Thoracic aorta (tissue), 2 donors: ENCODE measurements at places on chromosomes 7 and 10. TPM values are rescaled to one million over a fixed set of nuclear protein-coding genes. Genes with fewer than 3 reads are reported as not detected.

DNA sequence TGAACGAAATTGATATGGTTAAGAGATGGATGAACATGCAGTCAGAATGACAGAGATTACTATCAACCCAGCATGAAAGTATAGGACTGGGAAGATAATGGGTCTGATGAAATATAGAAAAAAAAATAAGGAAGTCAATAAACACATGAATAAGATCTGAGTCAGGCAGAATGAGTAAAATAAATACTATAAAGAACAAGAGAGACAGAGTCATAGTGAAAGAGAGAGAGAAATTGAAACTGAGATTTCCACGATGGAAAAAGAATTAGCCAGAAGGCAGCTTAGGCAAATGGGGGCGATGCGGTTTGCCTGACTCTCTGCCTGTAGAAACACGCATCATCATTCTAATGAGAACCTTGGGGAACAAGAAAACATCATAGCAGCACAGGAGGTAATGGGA lies 26.6 kb downstream of the SEMA3D start:
- no peaks in the 10 kb centered on the region for H3K36me3 ChIP-seq
- H3K4me1 ChIP-seq = peaks cover 16% of the 10 kb centered on the region
- H3K27me3 ChIP-seq = no peaks in the 10 kb centered on the region
- DNase-seq = no peak

DNA sequence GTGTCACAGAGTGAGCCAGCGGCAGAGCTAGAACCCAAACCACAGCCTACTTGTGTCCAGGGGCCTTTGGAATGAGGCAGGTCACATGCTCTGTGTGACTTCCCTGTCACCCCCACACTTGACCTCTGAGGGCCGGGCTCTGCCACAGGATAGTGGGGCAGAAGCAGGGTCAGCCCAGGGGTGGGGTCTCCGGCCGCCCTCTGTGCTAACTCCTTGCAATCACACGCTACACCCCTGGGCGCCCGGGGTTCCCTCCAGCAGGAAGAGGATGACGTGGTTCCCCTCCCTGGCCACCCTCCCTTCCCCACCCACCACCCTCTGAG lies 19.8 kb downstream of the TECPR1 start:
- no peak for DNase-seq
- no peak overlapping the region for H3K4me3 ChIP-seq
- H3K4me1 ChIP-seq = no peaks in the 10 kb centered on the region
- no peak overlapping the region for H3K27ac ChIP-seq
- peaks cover 10% of the 10 kb centered on the region for H3K36me3 ChIP-seq

DNA sequence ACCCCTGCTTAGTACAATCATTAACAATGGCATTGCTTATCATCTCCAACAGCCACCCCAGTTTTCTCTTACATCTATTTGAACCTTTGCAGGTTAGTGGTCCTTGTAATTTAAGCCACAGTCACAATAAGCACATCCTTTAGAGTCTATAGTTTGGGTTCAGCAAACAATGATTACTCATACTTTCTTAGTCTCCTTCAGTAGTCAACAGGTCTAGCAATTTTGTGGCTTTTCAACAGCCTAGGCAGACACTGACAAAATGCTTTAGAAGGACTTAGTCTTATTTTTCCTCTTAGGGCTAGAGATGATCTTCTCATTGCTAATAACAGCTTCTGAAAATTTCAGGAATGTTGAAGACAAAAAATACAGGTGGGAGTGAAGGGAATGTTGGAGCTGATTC lies 32.3 kb upstream of the FAM204A start:
- H3K4me1 ChIP-seq = peaks cover 15% of the 10 kb centered on the region
- H3K27me3 ChIP-seq = no peaks in the 10 kb centered on the region
- no peak for DNase-seq
- H3K27ac ChIP-seq = no peak overlapping the region
- no peak overlapping the region for H3K4me3 ChIP-seq

DNA sequence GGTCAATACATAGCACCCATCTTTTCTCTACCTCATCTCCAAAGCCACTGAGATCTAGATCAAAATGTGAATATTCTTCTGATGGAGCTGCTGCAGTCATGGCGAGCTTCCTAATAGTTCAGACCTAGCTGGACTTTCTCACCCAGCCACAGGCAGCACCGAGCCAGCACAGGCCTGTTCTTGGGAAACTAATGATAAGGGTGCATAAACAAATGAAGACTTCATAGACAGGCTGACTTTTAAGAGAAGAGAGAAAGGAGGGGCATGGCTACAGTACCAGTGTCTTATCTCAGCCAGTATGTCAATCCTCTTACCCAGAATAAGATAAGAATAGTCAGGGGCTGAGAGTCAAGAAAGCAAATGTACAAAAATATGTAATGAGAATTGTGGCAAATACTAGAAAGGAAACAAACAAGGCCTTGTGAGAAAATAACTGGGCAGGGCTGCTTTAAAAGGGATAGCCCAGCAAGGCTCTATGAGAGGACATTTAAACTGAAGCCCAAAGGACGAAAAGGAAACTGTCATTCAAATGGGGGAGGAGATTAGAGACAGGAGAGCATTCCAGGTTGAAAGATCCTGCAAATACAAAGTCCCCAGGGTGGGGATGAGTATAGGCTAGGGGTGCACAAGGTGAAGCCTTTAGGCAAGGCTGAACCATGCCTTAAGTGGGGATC lies 21.8 kb upstream of the CDK14 start:
- H3K4me3 ChIP-seq = no peak overlapping the region
- H3K27me3 ChIP-seq = no peaks in the 10 kb centered on the region
- H3K4me1 ChIP-seq = no peaks in the 10 kb centered on the region
- no peak overlapping the region for H3K27ac ChIP-seq
- DNase-seq = no peak
- no peaks in the 10 kb centered on the region for H3K36me3 ChIP-seq

DNA sequence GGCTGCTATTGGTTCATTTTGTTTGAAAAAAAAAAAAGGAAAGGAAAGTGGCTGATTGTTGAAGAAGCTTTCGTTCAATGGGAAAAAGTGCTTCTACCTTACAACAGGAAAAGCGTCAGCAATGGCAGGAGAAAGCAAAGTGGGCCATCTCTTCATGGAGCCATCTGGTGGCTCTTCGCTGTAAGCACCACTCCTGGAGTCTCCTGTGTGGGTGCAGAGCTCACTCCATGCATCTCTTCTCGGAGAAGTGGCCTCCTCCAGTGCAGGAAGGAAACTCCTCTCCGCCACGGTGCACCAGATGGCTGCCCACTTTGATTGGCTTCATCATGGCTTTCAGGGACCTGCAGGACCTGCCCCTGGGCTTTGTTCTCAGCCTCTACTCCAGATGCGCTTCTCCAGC lies 250.9 kb downstream of the PTEN start:
- H3K4me3 ChIP-seq = no peak overlapping the region
- H3K4me1 ChIP-seq = peaks cover 3% of the 10 kb centered on the region
- no peak overlapping the region for H3K27ac ChIP-seq
- H3K36me3 ChIP-seq = no peaks in the 10 kb centered on the region

GRCh38 chr7:29453021-29453420 lies 110.6 kb upstream of the PRR15 start:
- H3K27me3 ChIP-seq = no peaks in the 10 kb centered on the region
- H3K27ac ChIP-seq = no peak overlapping the region
- no peaks in the 10 kb centered on the region for H3K4me1 ChIP-seq
- H3K36me3 ChIP-seq = no peaks in the 10 kb centered on the region
- no peak overlapping the region for H3K4me3 ChIP-seq

DNA sequence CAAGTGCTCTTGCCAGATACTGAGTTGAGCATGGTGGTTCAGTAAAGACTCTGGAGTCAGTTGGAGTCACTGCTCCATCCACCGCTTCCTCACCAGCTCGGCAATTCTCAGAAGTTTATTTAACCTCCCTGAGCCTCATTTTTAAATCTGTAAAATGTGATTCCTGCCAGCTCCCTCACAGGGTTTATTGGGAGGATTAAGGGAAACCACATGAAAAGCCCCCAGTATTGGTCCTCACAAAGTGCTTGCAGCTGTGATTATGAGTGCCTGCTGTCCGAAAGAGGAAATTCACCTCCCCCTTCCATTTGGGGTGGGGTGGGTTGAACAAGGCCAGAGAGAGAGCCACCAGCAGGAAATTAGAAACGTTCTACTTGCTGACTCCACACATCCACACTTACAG lies 99.0 kb downstream of the AOAH start:
- no peak for DNase-seq
- H3K36me3 ChIP-seq = no peaks in the 10 kb centered on the region
- H3K27me3 ChIP-seq = no peaks in the 10 kb centered on the region
- no peaks in the 10 kb centered on the region for H3K4me1 ChIP-seq
- no peak overlapping the region for H3K4me3 ChIP-seq

DNA sequence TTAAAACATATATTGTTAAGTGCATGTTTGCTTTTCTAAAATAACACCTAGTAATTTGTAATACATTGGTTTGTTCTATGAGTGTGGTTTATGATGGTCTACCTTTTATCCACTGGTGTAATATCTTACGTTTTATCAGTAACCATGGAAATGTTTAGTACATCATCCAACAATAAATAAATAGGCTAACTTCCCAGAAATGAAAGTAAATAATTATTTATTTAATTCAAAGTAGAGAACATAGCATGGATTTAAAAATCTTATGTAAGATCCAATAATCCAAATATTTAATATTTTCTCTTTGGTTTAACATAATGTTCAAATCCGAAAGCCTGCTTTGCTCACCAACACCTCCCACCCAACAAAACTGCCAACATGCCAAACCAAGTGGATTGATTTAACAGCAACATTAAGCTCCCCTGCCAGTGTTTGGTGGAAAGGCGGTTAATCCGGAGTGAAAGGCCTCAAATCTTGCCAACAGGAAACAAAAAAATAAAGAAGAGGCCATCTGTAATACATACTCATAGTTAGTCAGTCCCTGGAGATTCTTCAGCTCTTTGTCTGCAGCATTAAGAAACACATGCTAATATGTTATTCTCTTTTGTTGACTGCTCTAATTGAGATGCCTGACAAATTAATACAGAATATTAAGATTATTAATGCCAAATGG lies 897.8 kb downstream of the CNTNAP2 start:
- H3K4me1 ChIP-seq = no peaks in the 10 kb centered on the region
- H3K27ac ChIP-seq = no peak overlapping the region
- H3K36me3 ChIP-seq = no peaks in the 10 kb centered on the region
- no peaks in the 10 kb centered on the region for H3K27me3 ChIP-seq

DNA sequence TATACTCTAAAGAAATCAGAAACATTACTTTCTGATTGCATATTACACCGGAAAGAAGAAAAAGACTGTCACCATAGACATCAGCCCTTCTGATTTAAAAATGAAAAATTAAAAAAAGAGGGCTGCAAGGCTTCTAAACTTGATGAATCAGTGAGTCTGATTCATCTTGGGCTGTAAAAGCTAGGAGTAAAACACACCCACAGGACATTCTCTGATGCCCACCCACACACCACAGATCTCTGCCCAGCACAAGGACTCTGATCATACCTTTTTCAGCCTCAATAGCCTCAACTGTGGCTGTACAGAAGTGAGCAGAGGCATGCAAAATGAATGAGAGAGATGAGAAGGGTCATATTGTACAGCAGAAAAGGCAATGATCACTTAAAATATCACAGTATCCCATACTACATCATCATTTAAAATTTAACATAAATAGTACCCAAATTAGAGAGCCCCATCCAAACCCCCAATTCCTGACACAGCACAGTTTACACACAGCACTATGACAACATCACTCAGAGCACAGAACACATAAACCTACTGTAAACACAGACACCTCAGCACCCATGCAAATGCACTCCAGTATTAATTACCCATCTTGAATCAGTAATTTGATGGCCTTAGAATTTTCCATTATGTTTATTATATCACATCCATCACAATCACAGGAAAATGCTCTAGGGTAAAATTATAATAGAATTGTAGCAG lies 6.4 kb upstream of the MSS51 start:
- H3K36me3 ChIP-seq = peaks cover 13% of the 10 kb centered on the region
- H3K4me3 ChIP-seq = no peak overlapping the region
- H3K4me1 ChIP-seq = no peaks in the 10 kb centered on the region
- DNase-seq = no peak
- H3K27me3 ChIP-seq = no peaks in the 10 kb centered on the region

DNA sequence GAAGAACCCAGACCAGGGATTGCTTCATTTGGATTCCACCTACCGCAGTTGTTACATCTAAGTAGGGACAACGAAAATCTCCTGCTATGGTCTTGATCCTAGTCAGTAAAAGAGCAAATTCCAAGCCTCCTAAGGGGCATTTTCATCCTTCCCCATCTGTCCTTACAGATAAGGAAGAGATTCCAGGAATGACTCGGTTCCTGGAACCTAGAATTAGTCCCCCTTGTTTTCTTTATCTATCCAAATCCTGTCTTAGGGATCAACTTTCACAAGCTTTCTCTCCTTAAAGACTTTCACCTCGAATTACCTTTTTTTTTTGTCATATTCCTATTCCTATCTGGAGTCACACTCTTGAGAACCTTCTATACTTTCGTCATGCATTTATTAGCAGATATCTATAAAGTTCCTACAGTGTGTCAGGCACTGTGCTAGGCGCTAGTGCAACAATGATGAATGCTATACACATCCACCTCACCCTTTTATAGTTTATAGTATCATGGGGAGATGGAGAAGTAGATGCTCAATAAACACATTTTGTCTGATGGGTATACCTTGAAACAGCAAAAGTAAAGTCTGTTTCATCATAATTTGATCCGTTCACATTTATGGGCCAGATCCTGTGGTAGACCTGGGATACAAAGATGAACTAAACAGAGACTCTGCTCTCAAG lies 39.2 kb downstream of the LAMB4 start:
- no peaks in the 10 kb centered on the region for H3K27me3 ChIP-seq
- H3K4me3 ChIP-seq = no peak overlapping the region
- no peak overlapping the region for H3K27ac ChIP-seq
- H3K4me1 ChIP-seq = peaks cover 2% of the 10 kb centered on the region
- H3K36me3 ChIP-seq = no peaks in the 10 kb centered on the region
- no peak for DNase-seq

GRCh38 chr7:124060528-124060927 lies 27.7 kb upstream of the TMEM229A start:
- no peak for DNase-seq
- H3K4me3 ChIP-seq = no peak overlapping the region
- no peaks in the 10 kb centered on the region for H3K36me3 ChIP-seq
- H3K27me3 ChIP-seq = no peaks in the 10 kb centered on the region

- DNase-seq = no peak
- peaks cover 6% of the 10 kb centered on the region for H3K27me3 ChIP-seq
- H3K4me3 ChIP-seq = no peak overlapping the region
- H3K27ac ChIP-seq = no peak overlapping the region
Observed at GRCh38 chr7:157013602-157014549, 3.4 kb upstream of the MNX1 start.

- no peaks in the 10 kb centered on the region for H3K27me3 ChIP-seq
- no peak for DNase-seq
- H3K4me1 ChIP-seq = peaks cover 32% of the 10 kb centered on the region
- H3K27ac ChIP-seq = no peak overlapping the region
Observed at GRCh38 chr7:17680943-17681351, 259.3 kb downstream of the SNX13 start.

DNA sequence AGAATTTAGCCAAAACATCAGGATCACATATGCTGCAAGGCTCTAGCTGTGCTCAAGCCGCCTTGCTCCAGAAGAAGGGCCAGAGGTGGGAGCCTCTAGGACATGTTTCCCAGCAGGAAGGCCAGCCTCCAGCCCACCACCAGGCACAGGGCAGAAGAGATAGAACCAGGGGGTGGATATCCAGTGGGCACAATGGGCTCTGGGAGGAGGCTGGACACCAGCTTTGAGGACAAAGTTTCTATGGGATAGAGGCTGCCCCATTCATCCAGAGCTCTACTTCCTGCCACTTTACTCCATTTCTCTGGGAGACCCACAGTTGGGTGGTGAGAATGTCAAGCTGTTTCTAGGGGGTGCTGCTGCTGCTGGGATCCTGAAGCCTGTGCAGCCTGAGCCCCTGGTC lies 77.1 kb downstream of the ARHGAP22 start:
- no peak overlapping the region for H3K27ac ChIP-seq
- H3K27me3 ChIP-seq = no peaks in the 10 kb centered on the region
- no peak for DNase-seq

IFIT3 gene
- total RNA-seq = 22.7 TPM

PLOD3 gene
- total RNA-seq = 31.5 TPM

GIMAP4 gene
- total RNA-seq = 12.3 TPM

HABP2 gene
- total RNA-seq = not detected

ATRNL1 gene
- total RNA-seq = 24.6 TPM

EBF3 gene
- total RNA-seq = 4.6 TPM
